ENCODE measurements at places on chromosomes 1 and 21.
A peak's percentile ranks its signal among the peaks of the same experiment; 100 is the strongest.

DNA sequence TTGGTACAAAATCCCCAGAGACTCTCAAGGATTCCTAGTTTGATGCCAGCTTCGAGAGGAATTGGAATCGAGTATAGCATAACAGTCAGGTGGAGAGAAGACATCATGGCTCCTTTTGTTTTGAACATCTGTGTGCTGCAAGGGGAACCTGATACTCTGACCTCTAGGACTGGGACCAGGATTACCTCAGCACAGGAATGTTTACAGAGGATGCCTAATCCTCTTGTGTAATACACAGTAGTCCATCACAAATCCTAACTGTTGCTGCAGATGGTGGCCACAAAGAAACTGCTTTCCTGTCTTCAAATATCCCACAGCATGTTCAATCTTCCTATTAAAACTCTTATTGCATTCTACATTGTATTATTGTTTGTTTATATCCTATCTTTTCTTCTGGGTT lies 111.8 kb upstream of the PRMT6 start:
- DNase-seq, result no peak

- DNase-seq, result no peak
Observed at GRCh38 chr1:112472142-112472541, 36.6 kb upstream of the WNT2B start.

DNA sequence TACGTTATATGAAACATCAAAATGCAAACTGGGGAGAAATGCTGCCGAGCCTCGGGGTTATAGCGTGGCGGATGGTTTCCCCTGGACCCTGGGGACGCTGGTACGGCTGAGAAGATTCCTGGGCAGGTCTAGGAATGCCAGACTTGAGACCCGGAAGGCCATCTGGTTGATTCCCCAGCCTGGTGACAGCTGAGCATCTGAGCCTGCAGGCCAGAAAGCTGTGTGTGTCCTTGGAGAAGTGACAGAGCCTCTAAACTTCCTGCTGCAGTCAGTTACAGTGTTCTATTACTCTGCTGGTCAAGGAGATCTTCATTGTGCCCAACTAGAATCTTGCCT lies 2.3 kb downstream of the VASH2 start:
- DNase-seq, result no peak

DNA sequence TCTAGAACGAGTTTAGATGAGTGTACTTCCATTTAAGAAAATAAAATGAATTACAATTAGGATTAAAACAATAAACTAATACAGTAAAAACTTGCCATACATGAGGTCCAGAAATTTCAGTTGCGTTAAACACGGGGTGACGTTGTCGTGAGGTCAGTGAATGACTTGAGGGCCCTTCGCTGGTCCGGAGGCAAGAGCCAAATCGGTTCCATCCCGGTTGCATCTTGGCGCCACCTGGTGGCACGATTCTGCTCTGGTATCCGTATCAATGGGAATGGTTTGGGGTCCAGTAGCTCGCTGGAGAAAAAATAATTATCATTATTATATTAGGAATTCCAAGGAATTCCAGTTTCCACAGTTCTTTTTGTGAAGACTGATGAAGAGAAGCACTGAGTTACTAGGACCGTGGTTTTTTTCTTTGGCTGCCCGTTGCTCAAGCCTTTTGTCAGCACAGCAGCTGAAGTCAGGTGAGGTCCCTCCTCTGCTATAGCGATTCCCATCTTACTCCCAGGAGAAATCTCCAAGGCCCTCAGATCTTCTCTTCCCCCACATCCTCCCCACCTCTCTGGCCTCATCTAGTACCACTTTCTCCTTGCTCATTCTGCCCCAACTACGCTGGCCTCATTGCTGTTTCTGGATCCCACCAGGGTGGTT lies 161.4 kb downstream of the SLC35F3 start:
- peak; percentile 85 for DNase-seq

DNA sequence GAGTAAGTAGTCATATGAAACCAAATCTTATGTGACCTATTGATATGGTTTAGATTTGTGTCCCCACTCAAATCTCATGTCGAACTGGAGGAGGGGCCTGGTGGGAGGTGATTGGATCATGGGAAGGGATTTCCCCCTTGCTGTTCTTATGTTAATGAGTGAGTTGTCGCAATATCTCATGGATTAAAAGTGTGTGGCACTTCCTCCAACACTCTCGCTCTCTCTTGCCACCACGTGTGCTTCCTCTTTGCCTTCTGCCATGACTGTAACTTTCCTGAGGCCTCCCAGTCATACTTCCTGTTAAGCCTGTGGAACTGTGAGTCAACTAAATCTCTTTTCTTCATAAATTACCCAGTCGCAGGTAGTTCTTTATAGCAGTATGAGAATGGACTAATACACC lies 241.2 kb downstream of the RGS7 start:
- DNase-seq, result no peak

DNA sequence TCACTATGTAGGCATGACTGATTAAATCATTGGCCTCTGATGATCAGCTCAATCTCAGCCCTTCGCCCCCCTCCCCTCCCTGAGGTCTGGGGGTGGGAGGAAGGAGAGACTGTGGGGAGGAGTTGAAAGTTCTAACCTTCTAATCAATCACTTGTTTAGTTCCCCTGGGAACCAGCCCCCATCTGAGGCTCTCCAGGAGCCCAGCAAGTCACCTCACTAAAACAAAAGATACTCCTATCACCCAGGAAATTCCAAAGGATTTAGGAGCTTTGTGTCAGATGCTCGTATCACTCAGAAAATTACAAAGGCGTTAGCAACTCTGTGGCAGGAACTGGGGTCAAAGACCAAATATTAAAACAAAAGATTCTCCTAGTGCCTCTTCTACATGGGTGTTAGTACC lies 21.6 kb downstream of the SYF2 start:
- no peak for DNase-seq

DNA sequence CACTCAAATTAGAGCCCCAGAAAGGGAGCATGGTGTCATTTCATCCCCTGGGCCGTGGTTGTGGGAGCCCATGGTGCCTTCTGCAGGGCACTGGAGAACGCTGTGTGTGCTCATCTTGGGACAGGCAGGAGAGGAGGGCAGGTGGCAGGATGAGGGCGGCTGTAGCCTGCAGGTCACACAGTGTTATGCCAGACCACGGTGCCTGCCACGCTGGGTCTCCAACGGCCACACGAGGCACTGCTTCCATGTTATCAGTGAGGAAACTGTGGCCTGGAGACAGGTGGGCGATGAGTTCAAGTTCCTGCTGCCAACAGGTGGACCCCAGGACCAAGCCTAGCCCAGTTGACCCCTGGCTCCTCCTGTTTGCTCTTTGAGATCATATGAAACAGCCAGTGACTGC lies 21.0 kb downstream of the ABCG1 start:
- no peak for DNase-seq

DNA sequence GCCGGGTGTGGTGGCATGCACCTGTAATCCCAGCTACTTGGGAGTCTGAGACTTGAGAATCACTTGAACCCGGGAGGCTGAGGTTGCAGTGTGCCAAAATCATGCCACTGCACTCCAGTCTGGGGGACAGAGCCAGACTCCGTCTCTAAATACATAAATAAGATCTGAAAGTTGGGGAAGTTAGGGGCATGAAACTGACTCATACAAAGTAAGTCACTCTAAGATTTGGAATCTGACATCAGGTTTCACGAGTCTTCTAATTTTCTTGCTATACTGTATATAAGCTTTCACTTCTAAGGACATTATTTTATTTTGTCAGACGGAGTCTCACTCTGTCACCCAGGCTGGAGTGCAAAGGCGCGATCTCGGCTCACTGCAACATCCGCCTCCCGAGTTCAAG lies 30.1 kb downstream of the RNF19B start:
- DNase-seq, result no peak

- DNase-seq, result no peak
Observed at GRCh38 chr1:25476186-25477097, 45.7 kb downstream of the MACO1 start.

DNA sequence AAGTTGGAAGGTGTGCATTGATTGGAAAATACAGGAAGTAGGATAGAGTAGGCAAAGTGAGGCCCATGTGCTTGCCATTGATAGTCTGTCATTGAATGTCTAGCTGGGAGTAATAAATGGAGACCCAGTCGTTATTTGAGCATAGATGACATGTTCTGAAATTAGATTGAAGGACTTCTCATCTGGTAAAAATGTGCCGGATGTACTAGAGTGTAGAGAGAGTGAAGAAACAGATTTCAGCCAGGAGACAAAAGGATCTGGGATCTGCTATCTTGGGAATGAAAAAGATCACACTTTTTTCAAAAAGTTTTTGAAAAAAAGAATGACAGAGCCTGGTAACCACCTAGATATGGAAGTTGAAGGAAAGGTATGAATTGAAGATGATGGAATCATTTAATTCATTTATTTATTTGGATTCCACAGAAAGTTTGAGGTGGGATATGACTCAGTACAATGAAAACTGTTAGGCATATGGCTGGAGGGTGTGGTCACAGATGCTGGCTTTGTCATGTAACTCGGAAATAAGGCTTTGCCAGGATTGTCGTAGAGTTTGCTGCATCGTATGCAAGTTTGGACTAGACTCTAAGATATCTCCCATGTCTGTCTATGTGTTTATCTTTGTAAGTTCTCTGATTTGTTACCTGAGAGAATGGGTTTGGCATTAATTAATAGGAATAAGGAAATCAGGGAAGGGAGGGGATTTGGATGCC lies 137.1 kb downstream of the PBX1 start:
- no peak for DNase-seq

- DNase-seq, result no peak
Observed at GRCh38 chr1:1926886-1927660, 8.0 kb upstream of the TMEM52 start.

- no peak for DNase-seq
Observed at GRCh38 chr1:94199398-94199797, 38.0 kb downstream of the ARHGAP29 start.

DNA sequence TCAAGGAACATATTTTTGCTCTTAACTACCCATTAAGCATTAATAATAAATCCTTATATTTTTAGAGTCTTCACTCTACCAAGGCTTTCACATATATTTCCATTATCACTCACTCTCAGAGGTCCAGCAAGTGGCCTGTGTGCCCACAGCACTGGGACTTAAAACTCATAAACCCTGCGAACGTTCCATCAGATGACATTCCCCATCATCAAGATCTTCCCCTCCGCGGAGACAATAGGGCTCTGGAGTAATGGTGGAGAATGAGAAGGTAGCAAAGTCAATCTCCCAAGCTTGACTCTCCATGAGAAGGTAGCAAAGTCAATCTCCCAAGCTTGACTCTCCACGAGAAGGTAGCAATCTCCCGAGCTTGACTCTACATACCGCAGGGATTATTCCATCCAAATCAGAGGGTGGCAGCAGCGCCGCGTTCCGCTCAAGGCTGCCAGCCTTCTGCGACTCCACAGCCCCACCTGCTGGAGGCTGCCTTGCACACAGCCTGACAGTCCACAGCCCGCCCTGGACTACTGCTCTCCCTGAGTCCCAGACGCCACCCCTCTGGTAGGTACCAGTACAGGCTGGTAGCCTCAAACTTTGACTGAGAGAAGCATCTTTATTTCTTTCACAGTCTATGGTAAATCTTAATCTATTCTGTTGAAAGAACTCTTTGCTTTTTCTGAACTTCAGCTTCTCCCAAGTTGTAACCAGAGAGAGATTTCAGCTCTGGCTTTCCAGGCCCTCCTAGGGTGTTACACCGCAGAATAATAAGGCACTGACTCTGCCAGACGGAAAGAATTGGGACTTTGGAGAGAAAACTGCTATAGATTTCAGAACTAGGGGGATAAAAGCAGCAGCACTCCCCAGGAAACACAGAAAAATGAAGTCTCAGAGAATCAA lies 26.4 kb upstream of the CTTNBP2NL start:
- peak; percentile 94 for DNase-seq

DNA sequence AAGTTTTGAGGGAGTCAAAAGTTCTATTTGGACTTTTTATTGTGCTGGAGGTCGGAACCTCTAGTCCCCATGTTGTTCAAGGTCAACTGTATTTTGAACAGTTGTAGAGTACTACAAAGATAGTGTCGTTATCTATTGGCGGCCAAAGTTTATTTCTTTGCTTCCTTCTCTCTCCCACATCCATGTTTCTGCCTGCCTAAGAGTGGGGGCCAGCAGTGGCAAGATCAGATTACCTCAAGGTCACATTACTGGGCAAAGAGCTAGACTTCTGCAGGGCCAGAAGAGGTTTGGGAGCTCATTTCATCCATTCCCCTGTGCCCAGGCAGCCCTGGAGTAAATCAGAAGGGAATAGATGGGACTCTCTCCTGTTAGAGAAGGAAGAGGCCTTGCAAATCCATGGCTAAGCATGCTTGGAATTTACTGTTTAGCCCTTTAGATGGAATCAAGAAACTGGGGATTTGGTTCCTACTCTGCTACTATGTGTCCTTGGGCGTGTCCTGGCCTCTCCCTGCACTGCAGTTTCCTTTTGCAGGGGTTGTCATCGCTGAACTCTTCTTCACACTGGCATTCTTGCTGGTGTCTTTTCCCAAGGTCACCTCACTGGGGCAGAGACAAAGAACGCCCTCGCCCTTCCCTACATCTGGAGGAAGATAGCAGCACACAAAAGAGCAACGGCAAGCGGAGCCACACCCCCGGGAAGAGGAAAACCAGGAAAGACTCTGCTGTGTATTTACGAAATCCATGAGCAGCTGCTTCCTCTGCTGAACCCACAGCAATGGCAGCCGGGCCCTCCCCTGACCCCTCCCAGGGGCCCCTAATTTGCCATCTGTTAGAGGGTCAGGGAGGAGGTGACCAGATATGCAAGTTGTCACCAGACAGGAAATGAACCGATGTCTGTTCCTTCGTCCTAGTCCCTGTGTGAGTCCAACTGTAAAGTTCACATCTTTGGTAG lies 73.3 kb downstream of the PLPP3 start:
- no peak for DNase-seq

GRCh38 chr1:58255192-58255591 lies 291.3 kb downstream of the OMA1 start:
- DNase-seq, result no peak

DNA sequence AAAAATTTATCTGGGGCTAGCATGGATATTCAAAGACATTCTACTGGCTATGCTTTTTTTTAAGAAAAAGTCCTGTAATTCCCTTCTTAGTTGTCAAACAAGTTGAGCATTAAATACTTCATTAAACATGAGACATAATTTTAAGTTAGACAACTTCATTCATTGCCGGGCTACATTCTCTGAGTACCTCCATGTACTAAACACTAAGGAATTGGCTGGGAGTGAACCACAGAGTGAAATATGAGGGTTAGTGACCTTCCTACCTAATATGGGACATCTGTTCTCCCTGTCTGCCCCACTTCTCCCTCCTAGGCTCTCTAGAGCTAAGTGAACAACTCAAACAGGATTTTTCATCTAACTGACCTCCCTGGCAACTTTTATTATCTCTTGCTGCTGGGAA lies 370.4 kb downstream of the VAV3 start:
- no peak for DNase-seq

DNA sequence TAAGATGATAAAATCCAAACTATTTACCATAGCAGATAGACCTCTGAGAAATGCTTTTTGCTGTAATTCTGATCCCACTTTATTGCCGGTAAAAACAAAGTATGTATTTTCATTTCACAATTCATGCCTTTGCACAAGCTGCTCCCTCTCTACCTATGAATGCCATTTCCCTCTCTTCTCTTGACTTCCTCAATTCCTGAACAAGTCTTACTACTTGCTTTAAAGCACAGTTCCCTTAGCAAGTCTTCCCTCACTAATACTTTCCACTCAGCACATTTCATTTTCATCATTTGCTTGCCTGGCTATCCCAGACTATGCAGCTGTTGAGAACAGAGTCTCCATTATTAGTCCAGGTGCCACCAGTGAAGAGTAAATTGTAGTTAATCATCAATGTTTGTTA lies 13.8 kb downstream of the GPATCH2 start:
- DNase-seq, result no peak
